D721Med (cell line): ENCODE measurements at places on chromosomes 6 and 20.

- no peak for DNase-seq
Observed at GRCh38 chr6:13300643-13301590, 27.4 kb downstream of the TBC1D7 start.

DNA sequence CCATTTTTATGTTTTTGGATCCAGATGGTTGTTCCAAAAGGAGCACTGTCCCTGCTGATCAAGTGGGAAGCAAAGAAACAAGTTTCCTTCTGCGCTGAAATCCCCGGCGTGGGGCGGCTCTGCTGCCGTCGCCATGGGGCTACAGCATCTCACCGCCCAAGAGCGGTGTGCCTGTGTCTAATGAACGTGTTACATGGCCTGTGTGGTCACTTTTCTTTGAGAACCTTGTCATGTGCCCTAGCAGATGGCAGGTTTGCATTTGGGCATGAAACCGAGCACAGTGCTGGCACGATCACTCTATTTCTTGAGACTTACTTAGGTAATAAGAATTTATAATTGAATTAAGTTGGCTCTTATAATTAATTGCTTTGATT, 51.9 kb downstream of the ZDHHC14 start:
- DNase-seq, result no peak

GRCh38 chr20:47785311-47785853, at the start of gene SULF2:
TSS of gene SULF2 (minus strand) at chr20:47785481. CDS start at chr20:47757363, 28,118 bp downstream.
- no peak for DNase-seq

GRCh38 chr6:40325041-40325440, 262.1 kb downstream of the LRFN2 start:
- DNase-seq, result no peak

GRCh38 chr20:50409495-50409894, 100.7 kb upstream of the PTPN1 start:
- no peak for DNase-seq

GRCh38 chr6:132390017-132390416, 11.3 kb downstream of the MOXD1 start:
- DNase-seq, result no peak

DNA sequence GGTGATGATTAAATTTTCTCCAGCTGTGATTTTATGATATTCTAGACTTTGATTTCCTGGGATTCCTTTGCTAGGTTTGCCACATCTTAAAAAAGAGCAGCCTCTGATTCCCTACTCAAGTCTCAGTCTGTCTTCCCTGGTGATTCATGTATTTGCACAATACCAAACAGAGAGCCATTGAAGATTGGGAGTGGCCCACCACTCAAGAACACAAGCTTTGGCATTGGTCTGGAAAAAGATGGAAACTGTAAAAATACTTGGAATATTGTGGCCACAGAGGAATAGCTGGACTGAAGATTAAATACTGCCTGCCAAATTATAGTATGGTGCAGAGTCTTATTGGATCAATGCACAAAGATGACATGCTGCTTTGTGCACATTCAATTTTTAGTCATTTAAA, 32.9 kb downstream of the PTCHD4 start:
- no peak for DNase-seq

DNA sequence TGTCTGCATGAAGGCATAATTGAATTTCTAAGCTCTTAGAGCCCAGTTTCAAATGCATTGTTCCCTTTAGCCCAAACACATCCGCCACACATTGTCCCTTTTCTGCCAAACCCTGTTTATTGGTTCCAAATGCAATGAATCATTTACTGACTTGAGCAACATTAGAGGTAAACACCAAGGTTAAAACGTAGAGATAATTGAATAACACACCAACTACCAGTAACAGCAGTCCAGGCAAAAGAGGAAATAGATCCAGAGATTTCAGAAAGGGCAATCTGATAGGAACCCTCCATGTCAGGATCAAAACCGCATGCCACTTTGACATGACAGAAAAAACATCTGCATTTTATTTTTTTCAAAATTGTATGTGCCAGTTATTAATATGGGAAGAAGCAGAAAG, 114.8 kb downstream of the PKHD1 start:
- DNase-seq, result no peak

DNA sequence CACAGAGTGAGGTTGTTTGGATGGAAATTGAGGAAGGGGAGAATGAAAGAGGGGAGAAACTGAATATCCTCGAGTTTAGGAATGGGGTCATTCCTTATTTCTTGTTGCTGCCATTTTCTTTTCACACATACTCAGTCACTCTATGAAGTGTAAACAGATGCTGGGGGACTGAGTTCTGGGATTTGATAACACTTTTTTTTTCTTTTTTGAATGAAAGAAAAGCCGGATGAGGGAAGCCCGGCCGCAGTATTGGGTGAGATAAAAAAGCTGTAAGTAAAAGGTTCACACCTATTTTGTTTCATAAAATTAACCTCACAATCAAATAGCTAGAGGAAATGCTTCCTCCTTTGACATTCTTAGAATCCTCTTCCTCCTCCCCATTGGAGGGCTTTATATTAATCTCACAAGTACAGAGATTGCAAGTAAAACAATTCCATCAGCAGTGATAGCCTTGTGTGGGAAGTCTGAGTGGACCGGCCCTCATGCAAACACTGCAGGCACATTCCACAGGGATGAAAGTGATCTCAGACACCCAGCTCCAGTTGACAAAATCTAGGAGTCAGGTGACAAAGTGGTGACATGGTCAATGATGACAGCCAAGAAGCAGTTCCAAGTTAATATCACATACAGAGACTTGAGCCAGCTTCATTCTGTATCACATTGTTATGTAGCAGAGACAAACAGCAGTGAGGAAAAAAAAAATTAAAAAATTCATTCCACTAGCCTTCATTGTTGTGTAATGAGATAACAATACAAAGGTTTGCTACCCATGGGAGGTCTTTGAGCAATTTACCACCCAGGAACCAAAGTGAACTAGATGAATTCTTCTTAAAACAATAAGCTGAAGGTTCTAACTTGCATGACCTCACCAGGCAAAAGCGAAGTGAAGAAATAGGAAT, 391.1 kb upstream of the HSF2 start:
- no peak for DNase-seq

DNA sequence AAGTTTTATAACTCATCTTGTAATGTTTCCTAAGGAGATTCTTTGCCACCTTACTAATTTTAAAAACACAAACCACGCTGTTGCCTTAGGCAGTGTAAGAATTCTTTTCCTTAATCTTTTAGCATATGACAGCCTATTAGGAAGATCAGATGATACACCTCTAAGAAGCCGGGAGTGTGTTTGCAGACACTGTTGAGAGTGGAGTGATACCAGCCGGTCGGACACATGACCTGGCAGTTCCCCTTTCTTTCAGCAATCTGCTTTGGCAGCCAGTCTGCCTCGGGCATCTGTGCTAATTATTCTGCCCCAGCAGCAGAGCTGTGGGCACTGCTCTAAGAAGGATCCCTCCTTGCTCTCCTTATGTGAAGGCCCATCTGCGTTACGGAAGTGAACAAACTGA, 50.9 kb downstream of the PLCB4 start:
- no peak for DNase-seq

- no peak for DNase-seq
Observed at GRCh38 chr6:112061605-112062004, 7.7 kb downstream of the CCN6 start.

DNA sequence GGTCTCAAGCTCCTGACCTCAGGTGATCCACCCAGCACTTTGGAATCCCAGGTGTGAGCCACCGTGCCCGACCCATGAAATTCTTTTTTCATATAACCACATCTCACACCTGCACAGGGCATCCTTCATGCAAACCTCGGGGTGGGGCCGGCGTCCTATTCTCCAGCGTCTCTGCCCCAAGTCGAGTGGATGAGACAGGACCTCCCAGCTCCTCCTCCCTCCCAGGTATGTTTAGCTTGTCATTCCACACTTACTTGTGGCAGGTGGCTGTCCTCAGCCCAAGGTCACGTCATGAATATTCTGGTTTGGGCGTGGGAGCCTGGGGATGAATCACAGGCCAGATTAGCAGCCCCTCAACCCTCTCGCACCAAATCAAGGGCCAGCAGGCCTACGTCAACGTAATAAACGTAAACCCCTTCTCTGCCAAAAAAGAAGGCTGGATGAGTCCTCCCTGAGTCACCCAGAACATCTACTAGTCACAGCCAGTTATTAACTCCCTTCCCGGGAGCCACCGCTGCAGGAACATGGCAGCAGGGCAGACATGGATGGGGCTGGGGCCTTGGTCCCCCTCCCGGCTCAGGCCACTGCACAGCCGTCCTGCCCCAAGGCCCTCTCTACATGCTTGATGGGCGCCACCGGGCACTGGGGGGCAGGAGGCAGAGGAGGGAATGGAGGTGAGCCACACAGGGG, 91.7 kb downstream of the YTHDF1 start:
- DNase-seq, result no peak

DNA sequence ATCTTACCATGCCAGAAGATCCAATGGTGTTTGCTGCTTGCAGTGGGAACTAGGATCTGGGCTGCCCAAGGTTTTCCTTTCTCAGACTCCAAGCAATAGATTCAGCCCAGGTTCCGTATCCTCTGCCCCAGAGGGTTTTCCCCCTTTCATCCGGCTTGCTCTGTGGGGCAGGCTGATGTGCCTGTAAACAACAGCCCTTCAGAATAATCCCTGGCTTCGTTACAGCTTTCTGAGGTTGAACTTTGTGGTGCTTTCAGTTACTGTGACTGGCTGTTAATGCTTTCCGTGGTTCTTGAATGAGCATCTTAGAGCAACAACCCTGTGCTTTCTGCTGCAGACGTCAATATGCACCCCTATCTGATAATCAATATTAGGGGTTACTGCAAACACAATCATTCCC, 400.4 kb downstream of the BTBD3 start:
- DNase-seq, result no peak

DNA sequence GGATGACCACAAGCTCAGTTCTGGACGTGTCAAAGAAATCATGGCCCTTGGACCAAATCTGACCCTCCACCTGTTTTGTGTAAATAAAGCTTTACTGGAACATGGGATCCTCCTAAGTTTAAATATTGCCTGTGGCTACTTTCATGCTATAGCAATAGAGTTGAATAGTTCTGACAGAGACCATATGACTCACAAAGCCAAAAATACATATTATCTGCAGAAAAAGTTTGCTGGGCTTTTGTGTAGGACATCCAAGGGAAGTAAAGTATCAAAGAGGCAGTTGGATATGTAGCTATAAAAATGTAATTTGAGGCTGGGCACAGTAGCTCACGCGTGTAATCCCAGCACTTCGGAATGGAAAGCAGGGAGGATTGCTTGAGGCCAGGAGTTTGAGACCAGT, 78.9 kb downstream of the TOX2 start:
- DNase-seq, result no peak

DNA sequence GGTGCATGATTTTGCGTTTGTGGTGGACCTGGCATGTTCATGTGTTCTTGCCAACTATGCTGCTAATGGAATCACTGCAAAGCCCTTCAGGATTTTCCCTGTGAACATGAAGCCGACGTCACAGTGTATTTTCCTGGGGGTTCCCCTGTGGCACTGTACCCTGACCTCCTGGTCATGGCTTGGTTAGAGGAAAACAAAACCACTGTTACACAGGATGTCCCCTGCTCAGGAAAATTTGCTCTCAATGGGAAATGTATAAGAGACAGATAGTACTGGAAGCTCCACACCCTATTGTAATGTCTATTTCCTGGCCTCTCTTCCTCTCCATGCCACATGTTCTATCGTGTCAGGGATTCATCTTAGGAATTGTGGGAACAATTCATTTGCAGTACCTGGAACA, 19.7 kb downstream of the TSHZ2 start:
- DNase-seq, result no peak

- DNase-seq, result no peak
Observed at GRCh38 chr20:59778615-59779200, 154.7 kb downstream of the SYCP2 start.

- DNase-seq, result no peak
Observed at GRCh38 chr6:20808924-20809323, 274.7 kb downstream of the CDKAL1 start.

DNA sequence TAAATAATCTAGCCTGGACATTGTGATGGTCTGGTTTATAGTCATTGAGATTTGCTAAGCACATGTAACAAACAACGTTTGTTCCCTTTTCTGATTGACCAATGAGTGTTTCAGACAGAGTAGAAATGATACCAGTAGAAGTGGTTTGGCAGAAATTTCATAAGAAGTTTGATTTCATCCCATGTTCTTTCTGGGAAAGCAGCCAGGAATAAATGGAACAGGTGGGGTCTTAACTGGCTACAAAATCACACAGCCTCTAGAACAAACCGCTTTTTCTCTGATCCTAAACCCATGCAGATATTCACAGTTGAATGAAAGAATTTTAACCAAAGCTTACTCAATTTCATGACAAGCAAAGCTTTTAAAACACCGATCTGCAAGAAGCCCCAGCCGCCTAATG, 227.5 kb downstream of the UST start:
- no peak for DNase-seq

DNA sequence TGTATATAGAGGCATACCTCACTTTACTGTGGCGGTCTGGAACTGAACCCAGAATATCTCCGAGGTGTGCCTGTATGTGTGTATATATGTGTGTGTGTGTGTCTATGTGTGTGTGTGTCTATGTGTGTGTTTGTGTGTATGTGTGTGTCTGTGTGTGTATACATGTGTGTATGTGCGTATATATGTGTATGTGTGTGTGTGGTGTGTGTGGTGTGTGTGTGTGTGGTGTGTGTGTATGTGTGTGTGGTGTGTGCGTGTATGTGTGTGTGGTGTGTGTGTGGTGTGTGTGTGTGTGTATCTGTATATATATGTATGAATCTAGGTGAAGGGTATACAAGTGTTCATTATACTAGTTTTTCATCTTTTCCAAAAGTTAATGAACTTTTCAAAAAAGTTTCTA, 4.2 kb upstream of the NPEPL1 start:
- no peak for DNase-seq

DNA sequence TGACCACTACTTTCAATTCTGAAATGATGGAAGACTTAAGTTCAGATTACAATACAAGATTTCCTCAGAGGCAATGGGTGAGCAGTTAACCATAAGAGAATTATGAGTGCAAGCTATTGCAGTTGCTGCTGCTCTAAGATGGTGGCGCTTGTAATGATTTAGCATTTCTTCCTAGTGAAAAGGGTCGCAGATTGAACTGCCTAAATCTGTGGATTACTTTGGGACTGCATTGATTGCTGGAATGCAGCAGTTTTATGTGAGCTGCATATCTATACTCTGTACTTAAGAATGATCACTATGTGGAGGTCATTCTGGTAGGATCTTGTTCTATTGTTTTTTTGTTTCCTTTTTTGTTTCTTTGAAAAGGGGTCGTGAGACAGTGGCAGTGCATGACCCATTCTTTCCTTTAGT, 5.3 kb downstream of the SCAF8 start:
- no peak for DNase-seq

DNA sequence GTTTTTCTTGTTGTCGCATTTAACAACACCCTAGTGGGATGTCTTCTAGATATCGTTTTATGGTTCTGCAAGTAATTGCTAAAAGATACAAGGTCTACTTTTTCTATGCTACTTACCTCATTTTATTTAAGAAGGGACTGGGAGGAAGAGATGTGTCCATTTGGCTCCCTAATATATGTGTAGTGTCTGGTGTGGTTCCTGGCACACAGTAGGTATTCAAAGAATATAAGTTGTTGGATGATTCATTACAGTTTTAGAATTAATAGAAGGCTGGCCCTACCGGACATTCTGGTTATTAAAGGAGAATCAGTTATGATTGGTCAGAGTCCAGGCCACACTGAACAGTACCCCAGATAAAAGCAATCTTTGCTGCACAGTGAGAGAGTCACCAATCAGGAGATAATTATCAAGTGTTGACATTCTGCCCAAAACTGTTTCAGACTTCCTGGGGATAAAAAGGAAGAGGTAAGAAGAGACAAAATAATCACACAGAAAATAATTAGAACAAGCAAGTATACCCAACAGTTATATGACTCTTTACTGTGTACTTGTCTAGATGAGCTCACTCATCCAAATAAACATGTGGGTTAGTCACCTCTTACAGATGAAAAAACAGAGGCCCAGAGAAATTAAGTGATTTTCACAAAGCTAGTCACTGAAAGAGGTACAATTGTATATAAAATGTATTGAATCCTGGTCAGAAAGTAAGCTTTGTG, 7.0 kb downstream of the TMEM244 start:
- no peak for DNase-seq
